ENCODE measurements at places on chromosomes 6 and 20.

DNA sequence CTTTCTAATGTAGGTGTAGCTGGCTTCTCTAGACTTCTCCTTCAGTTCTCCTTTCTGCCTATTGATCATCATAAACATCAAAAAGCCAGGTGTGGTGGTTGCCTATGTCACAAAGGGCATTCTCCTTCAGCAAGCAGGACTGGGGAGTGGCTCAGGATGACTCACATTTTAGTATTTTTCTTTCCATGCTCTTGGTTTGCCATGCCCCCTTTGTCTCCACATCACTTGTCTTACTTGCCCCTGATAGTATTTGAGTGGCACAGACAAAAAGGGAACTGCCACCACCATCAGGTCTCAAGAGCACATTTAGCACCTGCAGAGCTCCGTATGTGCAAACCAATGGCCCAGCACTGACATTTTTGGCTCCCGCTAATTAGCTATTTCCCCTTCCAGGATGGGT lies 698.8 kb downstream of the DHX35 start:
- DNase-seq: no peak

- DNase-seq: no peak
Measured at GRCh38 chr20:19889011-19889953, 127.9 kb upstream of the NAA20 start.

DNA sequence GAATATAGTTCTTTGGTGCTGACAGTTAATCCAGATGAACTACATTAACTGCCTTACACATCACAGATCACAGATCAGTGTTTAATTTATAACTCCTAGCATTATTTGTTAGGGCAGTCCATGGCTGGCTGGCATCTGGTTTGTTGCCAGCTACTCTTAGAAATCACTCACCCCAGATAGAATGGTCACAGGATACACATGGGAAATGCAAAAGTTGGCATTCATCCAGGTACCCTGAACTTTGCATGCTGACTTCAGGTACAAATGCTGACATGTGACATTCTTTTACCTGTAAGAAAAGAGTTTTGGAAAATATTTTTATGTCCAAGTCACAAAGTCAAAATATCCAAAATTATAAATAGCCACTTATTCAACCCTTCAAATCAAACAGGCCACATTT lies 20.2 kb downstream of the FBXL4 start:
- DNase-seq: no peak

GRCh38 chr6:56906752-56907151 lies 48.2 kb upstream of the BEND6 start:
- no peak for DNase-seq

- DNase-seq: no peak
Measured at GRCh38 chr20:605237-605636, 4.9 kb downstream of the TCF15 start.

GRCh38 chr6:10217111-10217510 lies 197.8 kb downstream of the TFAP2A start:
- no peak for DNase-seq

GRCh38 chr6:157660414-157660813 lies 162.6 kb upstream of the SNX9 start:
- no peak for DNase-seq

DNA sequence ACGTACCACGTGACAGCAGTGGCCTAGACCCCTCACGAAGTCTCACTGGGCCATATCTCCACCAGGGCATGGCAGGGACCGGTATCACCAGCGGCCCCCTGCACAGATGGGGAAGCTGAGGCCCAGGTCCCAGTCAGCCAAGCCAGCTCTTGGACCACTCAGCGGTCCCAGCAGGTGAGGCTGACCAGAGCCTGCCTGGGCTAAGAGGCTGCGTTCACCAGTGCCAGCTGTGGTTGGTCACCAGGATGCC lies 2.6 kb upstream of the MRGBP start:
- no peak for DNase-seq

GRCh38 chr20:63980317-63980805 lies 571 bp upstream of the PRPF6 start:
- DNase-seq: peak; percentile 74

GRCh38 chr20:47438464-47439381 lies 63.0 kb upstream of the NCOA3 start:
- DNase-seq: no peak

DNA sequence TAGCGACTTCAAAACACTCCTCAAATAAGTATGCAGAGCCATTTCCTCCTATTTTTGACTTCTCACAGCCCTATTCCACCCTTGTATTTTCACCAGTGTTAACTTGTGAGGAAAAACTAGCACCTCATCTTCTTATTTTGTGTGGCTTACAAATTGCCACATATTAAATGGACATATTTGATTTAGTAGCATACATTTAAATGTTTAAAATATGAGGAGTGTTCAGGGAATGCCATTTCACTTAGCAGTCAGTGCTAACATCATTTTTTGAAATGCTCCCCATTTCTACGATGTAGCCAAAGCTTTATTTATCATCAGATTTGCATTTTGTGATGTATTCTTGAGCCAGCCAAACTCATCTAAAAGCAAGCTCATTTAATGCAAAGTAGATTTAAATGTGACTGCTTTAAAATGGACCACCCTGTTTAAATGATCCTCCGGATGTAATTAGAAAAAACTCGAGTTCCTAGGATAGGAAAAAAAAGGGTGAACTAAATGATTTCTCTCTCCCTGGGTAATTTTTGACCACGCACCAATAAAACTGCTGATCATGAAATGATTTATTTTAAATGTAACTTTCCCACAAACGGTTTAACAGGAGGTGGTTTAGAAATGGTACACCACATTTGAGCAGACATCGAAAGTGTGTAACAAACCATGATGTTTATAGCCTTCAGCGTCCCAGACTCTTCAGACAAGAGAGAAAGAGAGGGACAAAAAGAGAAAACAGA lies 172.6 kb downstream of the CD83 start:
- DNase-seq: no peak

DNA sequence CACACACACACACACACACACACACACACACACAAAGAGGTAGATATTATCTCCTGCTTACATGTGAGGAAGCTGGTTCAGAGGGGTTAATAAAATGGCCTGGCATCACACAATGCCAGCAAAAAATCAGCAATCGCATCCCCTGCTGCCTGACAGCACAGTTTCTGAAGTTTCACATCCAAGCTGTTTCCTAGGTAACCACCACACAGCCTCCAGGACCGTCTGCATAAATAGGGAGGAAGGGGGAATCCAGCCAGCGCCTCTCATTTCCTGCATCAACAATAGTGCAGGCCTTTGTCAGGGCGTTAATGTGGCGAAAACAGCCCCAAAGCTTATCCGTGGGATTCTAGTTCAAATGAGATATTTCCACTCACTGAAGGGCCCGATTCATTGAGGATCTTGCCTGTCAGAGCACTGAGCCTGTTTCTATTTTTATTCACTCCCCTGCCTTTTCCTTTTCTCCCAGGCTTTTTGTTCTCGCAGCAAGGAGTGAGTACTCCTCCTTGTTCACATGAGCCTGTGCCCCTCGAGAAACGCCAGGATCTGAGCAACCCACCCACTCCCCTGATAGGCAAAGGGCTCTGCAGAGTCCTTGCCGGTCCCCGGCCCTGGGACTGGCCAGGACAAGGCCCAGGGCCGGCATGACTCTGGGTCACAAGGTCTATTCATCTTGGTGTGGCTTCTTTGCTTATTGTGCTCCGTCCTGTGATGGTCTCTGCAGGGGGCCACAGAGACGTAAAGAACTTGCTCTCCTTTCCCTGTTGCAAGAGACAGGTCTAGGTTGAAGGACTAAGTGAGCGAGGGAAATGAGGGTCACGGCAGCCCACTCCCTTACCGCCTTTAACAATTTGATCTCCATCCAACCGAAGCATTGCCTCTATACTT lies 32.7 kb downstream of the TUBB2B start:
- no peak for DNase-seq
